Daoy (cell line): ENCODE measurements at places on chromosomes 1 and 21. TPM values are rescaled to one million over a fixed set of nuclear protein-coding genes. Genes with fewer than 3 reads are reported as not detected.
A peak's percentile ranks its signal among the peaks of the same experiment; 100 is the strongest.

- no peak for DNase-seq
Observed at GRCh38 chr1:205798577-205798976, 14.4 kb downstream of the SLC41A1 start.

Gene PARP1
- total RNA-seq = 237 and 242 TPM in 2 replicates

Gene MYCL
- total RNA-seq = 1.5 TPM in 2 replicates

Gene OR6N1
- not detected in 2 replicates for total RNA-seq

GRCh38 chr1:51255331-51255730 lies 19.3 kb downstream of the RNF11 start:
- no peak for DNase-seq

- no peak for DNase-seq
Observed at GRCh38 chr1:22212400-22213233, 69.7 kb upstream of the WNT4 start.

- no peak for DNase-seq
Observed at GRCh38 chr1:80241566-80241965, 1235.0 kb upstream of the ADGRL4 start.

DNA sequence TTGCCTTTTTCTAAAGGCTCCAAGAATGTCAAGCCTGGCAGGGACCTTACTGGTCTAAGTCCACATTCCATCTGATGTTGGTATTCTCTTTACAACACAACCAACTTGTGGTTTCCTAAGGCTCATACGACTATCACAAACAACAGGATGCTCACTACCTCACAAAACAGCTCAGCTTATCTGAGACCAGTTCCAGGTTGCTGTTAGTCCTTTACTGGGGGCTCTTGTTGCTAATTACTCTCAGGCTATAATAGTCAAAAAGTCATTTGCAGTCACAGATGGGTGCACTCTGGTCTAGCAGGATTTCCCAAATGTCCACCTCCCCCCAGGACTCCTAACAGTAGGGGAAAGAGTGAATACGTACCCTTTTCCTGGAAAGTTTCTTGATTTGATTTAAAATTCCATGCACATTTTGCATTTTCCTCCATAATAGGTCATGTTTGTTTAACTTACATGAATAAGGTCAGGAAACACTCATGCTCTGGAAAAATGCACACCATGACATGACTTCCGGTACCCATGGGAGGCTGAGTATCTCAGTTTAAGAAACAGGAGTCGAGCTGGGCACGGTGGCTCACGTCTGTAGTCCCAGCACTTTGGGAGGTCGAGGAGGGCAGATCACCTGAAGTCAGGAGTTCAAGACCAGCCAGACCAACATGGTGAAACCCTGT lies 16.0 kb downstream of the LCK start:
- peak; percentile 56 for DNase-seq

- no peak for DNase-seq
Observed at GRCh38 chr1:65232461-65232990, 76.8 kb upstream of the DNAJC6 start.

Gene TMPRSS3
- total RNA-seq = 8.7 TPM in 1 of 2 replicates, not detected in the other

GRCh38 chr1:217027403-217028080 lies 304.3 kb upstream of the ESRRG start:
- DNase-seq = no peak

DNA sequence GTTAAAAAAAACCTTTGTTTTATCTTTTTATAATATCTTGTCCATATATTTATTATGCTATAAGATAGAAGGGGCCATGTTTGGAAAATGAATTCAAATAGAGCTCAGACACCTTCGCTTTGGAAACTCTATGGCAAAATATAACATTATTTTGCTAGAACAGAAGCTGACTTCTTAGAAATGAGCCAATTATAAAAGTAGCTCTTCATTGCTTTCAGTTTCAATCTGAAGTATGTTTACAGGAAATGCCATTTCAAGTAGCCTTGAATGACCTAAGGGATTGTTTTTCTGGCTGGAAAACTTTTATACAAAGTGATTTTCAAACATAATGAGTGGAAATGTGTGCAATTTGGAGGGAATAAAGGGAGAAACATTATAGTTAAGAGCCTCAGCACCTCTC lies 37.8 kb upstream of the GBP5 start:
- no peak for DNase-seq

DNA sequence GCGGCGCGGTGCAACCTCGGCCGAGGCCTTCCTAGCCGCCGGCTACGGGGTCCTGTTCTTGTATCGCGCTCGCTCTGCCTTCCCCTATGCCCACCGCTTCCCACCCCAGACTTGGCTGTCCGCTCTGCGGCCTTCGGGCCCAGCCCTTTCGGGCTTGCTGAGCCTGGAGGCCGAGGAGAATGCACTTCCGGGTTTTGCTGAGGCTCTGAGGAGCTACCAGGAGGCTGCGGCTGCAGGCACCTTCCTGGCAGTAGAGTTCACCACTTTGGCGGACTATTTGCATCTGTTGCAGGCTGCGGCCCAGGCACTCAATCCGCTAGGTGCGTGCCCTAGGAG lies 379 bp downstream of the PPCS start:
- DNase-seq = peak; percentile 73
